ELR (cell line): ENCODE measurements at places on chromosomes 11 and 22.

DNA sequence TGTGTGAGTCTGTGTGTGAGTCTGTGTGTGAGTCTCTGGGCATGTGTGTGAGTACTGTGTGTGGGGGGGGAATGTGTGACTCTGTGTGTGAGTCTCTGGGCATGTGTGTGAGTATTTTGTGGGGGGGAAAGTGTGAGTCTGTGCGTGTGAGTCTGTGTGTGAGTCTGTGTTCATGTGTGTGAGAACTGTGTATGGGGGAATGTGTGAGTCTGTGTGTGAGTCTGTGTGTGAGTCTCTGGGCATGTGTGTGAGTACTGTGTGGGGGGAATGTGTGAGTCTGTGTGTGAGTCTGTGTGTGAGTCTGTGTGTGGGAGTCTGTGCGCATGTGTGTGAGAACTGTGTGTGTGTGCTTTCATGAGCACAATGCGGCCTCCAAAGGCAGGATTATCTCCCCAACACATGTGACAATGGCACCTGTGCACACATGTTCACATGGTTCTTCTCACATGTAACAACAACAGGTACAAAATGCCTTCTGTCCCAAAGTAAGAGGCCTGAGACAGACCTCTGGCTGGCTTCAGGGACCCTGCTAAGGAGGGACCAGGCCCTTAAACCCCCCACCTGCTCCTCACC is 1.6 kb downstream of the CD5 start:
- DNase-seq: no peak

GRCh38 chr11:94504689-94505293 is 7.5 kb upstream of the C11orf97 start:
- DNase-seq: peak; percentile 73

DNA sequence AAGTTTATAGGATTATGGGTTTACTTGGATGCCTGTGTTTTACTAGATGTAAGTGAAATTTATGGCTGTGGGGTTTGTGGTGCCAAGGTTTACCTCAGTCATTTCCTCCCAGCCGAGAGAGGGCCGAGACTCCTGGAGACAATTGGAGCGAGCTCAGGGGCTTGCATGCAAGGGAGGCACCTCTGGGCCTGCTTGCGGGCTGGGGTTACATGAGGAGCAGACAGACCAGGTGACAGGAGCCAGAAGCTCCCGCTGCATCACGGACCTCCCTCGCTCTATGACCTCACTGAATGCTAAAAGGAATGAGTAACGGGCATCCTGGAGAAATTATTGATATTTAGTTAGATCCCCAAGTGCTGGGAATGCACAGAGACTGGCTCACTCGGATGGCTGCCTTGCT is 275.2 kb upstream of the KIRREL3 start:
- no peak for DNase-seq

- no peak for DNase-seq
These were observed 279.8 kb downstream of the DDX10 start for GRCh38 chr11:108944471-108945178.

- no peak for DNase-seq
These were observed 175.5 kb downstream of the ADAMTS15 start for GRCh38 chr11:130623670-130624668.

DNA sequence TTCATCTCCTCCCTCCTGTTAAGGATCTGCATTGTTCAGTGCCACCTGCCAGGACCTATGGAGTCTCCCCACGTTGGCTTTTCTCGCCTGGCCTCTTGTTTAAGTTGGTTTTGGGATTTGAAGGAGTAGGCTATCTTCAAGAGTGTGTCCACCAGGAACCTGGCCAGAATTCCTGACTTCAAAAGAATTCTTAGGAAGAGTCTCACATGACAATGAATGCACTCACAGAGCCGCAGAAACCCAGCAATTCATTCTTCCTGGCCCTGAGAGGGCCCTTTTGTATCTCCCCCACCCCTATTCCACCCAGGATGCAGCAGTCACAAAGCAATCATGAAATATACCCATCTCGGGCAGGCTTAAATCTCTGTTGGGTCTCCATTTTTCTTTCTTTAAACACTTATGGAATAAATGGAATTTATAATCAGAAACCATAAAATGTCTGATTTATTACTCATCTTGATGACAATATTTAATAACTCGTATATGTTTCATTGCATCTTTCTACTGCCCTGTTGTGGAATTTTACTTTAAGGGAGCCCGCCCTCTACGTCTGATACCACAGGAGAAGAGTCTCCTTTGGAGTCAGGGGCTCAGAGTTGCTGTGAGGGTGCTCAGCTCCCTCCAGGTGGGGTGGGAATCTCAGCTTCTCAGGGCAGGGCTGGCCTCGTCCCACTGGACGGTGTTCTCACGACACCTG is 507.0 kb downstream of the NTM start:
- DNase-seq: no peak

GRCh38 chr11:11189506-11189905 is 163.5 kb downstream of the CSNK2A3 start:
- DNase-seq: no peak

DNA sequence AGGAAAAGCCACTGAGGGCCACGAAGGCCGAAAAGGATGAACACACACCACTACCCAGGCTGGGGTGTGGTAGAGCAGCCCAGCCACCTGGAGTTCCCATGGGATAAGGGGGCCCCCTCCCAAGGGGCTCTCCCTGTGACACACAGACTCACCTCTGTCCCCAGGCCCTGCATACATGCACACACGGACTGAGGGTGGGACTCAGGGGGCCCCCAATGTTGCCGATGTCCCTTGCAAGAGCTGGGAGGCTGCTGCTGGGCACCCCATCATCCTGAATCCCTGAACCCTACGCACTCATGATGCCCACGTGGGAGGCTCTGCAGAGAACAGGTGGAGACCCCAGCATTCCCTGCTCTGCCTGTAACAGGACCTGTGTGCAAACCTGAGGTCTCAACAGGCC is 14.5 kb downstream of the SHANK2 start:
- no peak for DNase-seq

DNA sequence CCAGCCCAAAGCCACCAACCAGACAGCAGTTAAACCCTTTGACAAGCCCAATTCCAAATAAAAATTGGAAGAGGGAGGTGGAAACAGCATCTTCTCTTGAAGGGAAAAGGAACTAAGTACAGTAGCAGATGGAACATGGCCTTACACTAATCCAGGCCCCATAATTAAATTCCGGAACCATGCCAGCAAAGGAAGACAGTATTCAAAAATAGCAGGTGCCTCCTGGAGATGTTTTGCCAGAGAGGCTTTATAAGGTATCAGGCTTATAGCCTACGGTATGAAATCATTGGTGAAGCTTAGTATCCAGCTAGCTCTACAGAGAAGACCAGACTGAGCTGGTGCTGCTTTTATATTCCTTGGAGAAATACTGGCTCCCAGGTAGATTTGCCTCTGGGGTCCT is 344.1 kb upstream of the API5 start:
- DNase-seq: no peak

DNA sequence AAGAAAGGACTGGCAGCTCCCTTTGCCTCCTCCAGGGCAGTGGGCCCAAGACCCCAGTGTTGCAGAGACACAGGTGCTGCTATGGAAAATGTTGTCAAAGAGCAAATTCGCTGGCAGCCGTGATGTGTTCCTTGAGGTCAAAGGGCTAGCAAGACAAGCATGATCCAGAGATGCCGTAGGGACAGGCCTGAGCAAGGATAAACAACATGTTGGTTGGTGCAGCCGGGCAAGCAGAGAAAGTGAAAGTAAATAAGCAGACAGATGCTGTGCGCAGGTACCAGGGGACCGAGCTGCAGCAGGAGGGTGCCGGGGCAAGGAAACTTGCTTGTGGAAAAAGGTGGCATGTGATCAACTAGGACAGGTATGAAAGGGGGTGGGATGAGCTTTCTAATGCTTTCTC is 125.5 kb upstream of the NECTIN1 start:
- DNase-seq: no peak

DNA sequence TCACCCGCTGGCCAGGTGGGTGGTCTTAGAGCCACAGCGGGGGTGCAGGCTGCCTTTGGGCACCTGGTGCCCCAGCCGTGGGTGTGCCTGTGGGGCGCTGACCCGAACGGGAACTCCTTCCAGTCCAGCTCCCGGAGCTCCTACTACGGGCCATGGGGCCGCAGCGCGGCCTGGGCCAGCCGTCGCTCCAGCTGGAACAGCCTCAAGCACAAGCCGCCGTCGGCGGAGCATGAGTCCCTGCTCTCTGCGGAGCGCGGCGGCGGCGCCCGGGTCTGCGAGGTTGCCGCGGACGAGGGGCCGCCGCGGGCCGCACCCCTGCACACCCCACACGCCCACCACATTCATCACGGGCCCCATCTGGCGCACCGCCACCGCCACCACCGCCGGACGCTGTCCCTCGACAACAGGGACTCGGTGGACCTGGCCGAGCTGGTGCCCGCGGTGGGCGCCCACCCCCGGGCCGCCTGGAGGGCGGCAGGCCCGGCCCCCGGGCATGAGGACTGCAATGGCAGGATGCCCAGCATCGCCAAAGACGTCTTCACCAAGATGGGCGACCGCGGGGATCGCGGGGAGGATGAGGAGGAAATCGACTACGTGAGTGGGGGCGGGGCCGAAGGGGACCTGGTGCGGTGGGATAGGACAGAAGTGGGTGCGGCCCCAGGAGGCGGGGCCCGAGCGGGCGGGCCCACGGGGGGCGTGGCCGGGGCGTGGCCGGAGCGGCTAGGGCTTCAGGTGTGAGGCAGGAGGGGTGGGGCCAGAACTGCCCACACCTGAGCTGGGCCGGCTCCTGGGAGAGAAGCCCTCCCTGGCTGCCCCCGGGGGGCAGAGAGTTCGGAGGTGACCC is 91.5 kb downstream of the CACNA1I start:
- DNase-seq: no peak

DNA sequence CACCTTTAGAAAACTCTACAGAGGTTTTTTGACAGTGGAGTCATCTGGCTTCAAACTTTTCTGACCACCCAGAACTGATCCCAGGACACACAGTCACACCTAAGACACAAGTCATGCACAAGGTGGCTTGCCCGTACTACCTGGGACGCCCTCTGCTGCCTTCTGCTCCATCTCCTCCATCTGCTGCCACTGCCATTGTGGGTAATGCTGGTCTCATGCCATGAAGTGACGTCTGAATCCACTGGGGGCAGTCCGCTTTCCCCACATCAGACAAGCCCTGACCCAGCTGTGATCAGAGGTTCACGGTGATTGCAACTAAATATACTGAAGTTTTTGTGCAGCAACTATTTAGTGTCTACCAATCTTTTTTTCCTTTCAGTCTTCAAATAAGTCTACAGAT is 5.4 kb upstream of the NDUFS8 start:
- DNase-seq: no peak

DNA sequence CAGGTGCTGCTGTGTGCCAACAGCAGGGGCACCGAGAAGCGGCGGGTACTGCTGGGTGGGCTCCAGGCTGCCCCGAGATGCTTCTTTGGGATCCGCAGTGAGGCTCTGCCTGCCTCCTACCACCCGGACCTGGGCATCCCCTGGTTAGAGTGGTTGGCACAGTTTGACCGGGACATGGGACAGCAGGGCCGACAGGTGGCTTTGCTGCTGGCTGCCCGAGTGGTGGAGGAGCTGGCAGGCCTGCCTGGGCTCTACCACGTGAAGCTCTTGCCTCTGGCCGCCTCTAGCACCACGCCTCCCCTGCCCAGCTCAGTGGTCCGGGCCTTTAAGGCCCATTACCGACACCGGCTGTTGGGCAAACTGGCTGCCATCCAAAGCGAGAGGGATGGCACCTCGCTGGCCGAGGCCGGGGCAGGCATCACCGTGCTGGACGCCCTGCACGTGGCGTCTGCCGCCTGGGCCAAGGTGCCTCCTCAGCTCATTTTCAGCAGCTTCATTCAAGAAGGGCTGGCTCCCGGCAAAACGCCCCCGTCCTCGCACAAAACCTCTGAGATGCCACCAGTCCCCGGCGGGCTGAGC is 1.9 kb downstream of the TIGD3 start:
- no peak for DNase-seq

GRCh38 chr11:116179401-116179800 is 593.4 kb downstream of the BUD13 start:
- DNase-seq: no peak

GRCh38 chr11:64848214-64848825 is 3.9 kb upstream of the CDC42BPG start:
- no peak for DNase-seq

- no peak for DNase-seq
These were observed 400.3 kb downstream of the BRD1 start for GRCh38 chr22:49427341-49427740.

- DNase-seq: peak; percentile 68
These were observed 68.7 kb downstream of the DDX10 start for GRCh38 chr11:108733479-108734116.

DNA sequence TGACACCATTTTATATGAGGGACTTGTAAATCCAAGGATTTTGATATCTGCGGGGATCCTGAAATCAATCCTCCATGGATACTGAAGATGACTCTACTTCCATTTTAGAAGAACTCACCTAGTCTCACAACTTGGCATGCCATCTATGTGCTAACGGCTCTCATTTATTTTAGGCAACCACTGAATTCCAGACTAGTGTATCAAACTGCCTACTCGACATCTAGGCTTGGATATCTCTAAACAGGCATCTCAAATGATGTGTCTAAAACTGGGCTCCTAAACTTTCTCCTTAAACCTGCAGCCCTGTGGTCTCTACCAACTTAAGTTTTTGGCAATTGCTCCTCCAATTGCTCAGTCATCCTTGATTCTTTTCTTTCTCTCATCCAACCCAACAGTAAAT is 31.2 kb upstream of the CLNS1A start:
- DNase-seq: peak; percentile 10

DNA sequence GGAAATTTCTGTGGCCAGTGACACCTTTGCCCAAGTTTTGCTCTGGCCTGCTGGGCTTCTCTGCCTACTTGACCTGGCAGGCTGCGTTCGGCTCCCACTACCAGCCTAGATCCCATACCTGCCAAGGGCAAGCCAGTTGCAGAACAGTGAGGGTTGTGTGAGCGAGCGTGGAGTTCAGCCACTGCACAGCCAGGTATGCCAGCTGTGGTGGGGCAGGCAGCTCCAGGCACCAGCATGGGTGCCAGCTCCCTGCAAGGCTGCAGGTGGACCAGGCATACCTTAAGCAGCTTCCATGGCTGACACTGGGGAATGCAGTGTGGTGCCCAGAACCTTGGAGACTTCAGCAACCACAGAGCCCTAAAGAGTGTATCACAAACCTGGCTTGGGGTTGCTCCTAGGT is 133.5 kb downstream of the LDLRAD3 start:
- no peak for DNase-seq

GRCh38 chr11:12569499-12570425 is 104.5 kb upstream of the TEAD1 start:
- no peak for DNase-seq

DNA sequence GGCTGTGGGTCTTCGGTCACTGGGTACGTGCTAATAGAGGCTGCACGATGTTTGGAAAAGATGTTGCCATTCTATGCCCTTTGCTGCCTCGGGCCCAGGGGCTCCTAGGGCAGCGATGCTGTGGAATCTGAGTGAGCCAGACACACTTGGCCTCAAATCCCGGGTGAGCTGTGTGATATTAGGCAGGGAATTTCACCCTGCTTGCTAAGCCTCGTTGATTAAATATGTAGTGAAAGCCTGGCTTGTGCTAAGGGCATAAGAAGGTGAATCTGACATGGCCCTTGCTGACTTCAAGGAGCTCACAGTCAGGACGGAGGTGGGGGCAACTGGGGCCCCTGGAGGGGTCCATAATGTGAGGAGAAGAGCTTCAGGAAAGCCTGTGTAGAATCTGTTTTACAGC is 5.4 kb upstream of the HMOX1 start:
- DNase-seq: no peak
